ENCODE measurements at places on chromosomes 12 and 14. TPM values are rescaled to one million over a fixed set of nuclear protein-coding genes. Genes with fewer than 3 reads are reported as not detected.
A peak's percentile ranks its signal among the peaks of the same experiment; 100 is the strongest.

KRT85 gene
- not detected for total RNA-seq

TAS2R14 gene
- 6.2 TPM for total RNA-seq

ADAM20 gene
- total RNA-seq, result 0.78 TPM

- H3K36me3 ChIP-seq, result peaks cover 48% of the 10 kb centered on the region
- peak overlapping the region; percentile 20 for H3K27ac ChIP-seq
- no peaks in the 10 kb centered on the region for H3K27me3 ChIP-seq
- no peak for DNase-seq
- H3K4me3 ChIP-seq, result no peak overlapping the region
- peaks cover 32% of the 10 kb centered on the region for H3K4me1 ChIP-seq
Observed at GRCh38 chr14:44940944-44941343, 20.8 kb downstream of the KLHL28 start.

DNA sequence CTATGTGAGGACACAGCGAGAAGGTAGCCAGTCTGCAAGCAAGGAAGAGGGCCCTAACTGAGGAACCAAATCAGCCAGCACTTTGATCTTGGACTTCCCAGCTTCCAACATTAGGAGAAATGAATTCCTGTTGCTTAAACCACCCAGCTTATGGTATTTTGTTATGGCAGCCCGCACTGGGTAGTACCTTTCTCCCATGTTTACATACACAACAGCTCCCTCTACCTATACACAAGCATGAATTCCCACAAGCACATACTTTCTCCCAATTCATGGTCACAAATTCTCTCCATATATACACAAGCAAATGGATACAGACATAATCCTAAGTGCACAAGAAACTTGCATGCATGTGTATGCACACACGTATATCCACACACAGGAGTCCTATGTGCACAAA lies 7.4 kb downstream of the ITGB7 start:
- peak; percentile 5 for DNase-seq
- H3K36me3 ChIP-seq, result peaks cover 5% of the 10 kb centered on the region
- peak overlapping the region; percentile 62 for H3K27ac ChIP-seq
- H3K4me1 ChIP-seq, result peaks cover 32% of the 10 kb centered on the region

- peak overlapping the region; percentile 92 for H3K4me3 ChIP-seq
- peaks cover 11% of the 10 kb centered on the region for H3K36me3 ChIP-seq
- peaks cover 20% of the 10 kb centered on the region for H3K4me1 ChIP-seq
- H3K27ac ChIP-seq, result no peak overlapping the region
- H3K27me3 ChIP-seq, result peaks cover 27% of the 10 kb centered on the region
Observed at GRCh38 chr12:24903329-24904088, 45.4 kb downstream of the BCAT1 start.

DNA sequence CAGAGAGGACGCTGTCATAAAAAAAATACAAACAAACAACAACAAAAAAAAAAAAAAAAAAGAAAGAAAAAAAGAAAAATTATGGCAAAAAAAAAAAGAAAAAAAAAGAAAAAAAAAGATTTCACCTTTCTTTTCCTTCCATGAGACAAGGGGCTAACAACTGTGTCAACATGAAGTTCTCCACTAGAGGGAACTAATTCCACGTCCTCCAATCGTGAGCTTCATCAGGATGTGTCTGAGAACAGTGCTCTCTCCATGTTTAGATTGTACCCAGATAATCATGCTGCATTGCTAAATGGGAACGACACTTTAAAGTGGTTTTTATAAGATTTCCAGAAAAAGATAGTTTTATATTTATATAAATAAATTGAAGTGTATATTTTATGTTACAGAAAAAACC lies 96.2 kb upstream of the PTPRB start:
- no peak overlapping the region for H3K4me3 ChIP-seq
- H3K4me1 ChIP-seq, result no peaks in the 10 kb centered on the region
- peaks cover 10% of the 10 kb centered on the region for H3K27me3 ChIP-seq
- no peak overlapping the region for H3K27ac ChIP-seq

- no peak overlapping the region for H3K27ac ChIP-seq
- H3K4me3 ChIP-seq, result no peak overlapping the region
- no peak for DNase-seq
- H3K36me3 ChIP-seq, result no peaks in the 10 kb centered on the region
- H3K4me1 ChIP-seq, result no peaks in the 10 kb centered on the region
Observed at GRCh38 chr14:68191567-68192321, 372.2 kb downstream of the RAD51B start.
